Trophoblast cell (in vitro differentiated cells and primary cell): ENCODE measurements at places on chromosomes 11 and 22.
A peak's percentile ranks its signal among the peaks of the same experiment; 100 is the strongest.

DNA sequence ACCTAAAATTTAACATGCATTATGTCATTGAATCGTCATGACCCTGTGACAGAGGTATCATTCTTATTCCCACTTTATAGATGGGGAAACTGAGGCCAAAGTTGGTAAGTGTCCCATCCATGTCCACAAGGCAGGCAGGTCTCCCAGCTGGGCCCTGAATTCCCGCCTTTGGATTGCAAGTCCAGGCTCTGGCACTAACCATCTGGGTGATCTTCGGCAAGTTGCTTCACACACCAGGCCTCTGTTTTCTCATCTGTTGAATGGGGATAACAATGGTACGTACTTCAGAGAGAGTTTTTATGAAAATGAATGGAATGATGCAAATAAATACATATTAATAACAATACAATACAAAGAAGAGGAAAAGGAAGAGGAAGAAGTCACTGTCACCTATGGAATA lies 3.4 kb downstream of the CRYBB3 start:
- no peak overlapping the region for H3K4me3 ChIP-seq
- no peak for DNase-seq
- H3K27me3 ChIP-seq = no peaks in the 10 kb centered on the region
- peaks cover 4% of the 10 kb centered on the region for H3K36me3 ChIP-seq
- H3K27ac ChIP-seq = no peak overlapping the region

GRCh38 chr22:29215012-29215860 lies 9.5 kb downstream of the EMID1 start:
- no peak overlapping the region for H3K27ac ChIP-seq
- H3K27me3 ChIP-seq = no peaks in the 10 kb centered on the region
- no peaks in the 10 kb centered on the region for H3K36me3 ChIP-seq
- no peak for DNase-seq
- H3K4me1 ChIP-seq = no peaks in the 10 kb centered on the region

GRCh38 chr22:43346521-43346929 lies 3.4 kb upstream of the SCUBE1 start:
- peaks cover 31% of the 10 kb centered on the region for H3K27me3 ChIP-seq
- H3K27ac ChIP-seq = no peak overlapping the region
- peak; percentile 72 for DNase-seq
- H3K36me3 ChIP-seq = no peaks in the 10 kb centered on the region

DNA sequence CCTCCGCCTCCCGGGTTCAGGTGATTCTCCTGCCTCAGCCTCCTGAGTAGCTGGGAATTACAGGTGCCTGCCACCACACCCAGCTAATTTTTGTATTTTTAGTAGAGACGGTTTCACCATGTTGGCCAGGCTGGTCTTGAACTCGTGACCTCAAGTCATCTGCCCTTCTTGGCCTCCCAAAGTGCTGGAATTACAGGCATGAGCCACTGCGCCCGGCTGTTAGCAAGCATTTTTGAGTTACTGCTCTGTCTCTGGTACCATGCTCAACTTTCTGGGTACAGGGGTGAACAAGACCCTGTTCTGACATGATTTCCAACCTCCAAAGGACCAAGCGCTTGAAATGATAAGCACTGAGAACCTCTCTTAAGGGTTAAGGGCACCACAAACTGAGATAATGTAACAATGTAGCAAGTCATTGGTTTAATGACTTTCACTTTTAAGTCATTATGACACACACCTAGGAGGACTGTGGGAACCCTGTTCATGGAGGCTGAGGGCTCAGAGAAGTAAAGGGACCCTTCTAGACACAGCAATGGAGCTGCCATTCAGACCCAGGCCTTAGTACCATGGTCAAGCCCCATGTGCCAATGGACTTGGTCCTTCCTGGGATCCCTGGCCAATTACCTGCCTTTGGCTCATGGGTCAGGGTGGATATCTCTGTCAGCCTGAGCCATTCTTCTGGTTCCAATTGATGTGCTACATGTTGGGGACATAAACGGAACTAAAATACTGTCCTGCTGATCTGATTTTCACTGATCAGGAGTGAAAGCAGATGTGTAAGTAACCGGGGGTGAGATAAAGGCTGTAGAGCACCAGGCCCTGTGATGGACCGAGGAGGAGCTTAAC lies 11.6 kb downstream of the SLC3A2 start:
- no peaks in the 10 kb centered on the region for H3K27me3 ChIP-seq
- DNase-seq = no peak
- peaks cover 26% of the 10 kb centered on the region for H3K4me1 ChIP-seq
- no peak overlapping the region for H3K4me3 ChIP-seq

DNA sequence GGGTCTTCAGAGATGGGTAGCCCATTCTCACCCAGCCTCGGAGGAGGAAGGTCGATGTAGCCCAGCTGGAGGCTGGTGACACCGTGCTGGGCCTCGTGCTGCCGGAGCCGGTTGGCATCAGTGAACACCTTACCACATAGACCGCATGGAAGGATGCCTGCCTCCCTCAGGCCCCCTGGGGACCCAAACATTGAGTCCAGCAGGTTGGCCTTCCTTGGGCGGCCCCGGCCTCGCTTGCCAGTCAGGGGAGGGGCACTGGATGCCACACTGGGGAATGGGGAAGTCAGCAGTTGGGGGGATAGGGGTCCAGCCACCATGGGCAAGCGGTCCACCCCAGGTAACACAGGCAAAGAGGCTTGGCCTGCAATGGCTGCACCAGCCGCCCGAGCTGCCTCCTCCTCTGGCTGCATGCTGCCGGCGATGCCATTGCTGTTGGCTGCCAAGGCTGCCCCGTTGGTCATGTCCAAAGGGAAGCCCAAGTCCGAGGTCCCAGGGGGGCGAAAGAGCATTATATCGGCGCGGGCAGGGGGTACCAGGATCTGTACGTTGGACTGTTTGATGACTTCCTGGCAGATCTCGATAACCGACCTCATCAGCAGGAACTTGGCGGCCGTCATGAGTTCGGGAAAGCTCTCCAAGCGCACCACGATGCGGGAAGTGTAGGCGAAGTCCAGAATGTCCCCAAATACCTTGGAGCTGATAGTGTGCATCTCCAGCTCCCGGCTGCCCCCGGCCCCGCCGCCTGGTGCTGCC lies 1.4 kb downstream of the PATZ1 start:
- peak; percentile 50 for DNase-seq
- peaks cover 40% of the 10 kb centered on the region for H3K4me1 ChIP-seq
- H3K27ac ChIP-seq = peak overlapping the region; percentile 82
- H3K4me3 ChIP-seq = peak overlapping the region; percentile 91
- no peaks in the 10 kb centered on the region for H3K27me3 ChIP-seq

DNA sequence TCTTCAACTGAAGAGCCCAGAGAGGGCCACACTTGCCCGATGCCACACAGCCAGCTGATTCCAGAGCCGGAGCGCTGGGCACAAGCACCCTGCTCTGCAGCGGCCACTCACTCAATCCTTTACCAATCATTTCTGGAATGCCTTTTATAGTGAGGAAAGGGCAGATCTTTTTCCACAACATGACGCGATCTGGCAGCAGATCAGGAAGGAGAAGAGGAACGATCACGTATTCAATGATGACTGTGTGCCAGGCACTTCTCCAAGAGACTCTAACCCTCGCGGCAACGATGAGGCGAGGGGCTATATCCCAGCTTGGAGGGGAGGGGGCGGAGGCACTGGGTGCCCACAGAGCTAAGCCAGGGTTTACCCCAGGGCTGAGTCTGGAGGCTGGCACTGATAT lies 56.3 kb upstream of the TCF20 start:
- no peaks in the 10 kb centered on the region for H3K36me3 ChIP-seq
- no peak overlapping the region for H3K27ac ChIP-seq
- no peak overlapping the region for H3K4me3 ChIP-seq

GRCh38 chr11:73047773-73048371 lies 94.2 kb downstream of the FCHSD2 start:
- H3K27me3 ChIP-seq = no peaks in the 10 kb centered on the region
- DNase-seq = no peak
- no peak overlapping the region for H3K27ac ChIP-seq
- no peaks in the 10 kb centered on the region for H3K4me1 ChIP-seq

DNA sequence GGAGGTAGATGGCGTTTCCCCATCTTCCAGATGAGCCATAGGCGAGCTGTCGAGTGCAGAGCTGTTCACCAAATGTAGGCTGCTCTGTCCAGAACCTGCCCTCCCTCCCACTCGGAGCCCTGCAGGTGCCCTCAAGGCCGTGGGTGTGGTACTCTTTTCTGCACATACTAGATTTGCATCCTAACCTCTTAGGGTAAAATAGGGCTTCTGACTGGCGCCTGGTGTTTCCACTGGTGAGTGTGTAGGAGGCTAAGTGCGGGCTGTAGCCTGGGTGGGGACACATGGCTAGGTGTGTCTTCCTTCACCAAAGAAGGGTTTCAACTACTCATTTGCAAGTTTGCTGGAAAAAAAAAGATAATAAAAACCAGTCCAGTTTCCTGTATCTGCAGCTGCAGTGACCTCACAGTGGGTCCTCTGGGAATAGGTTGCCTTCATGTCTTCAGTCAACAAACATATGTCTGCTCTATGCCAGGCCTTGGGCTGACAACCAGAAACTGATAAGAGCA lies 8.5 kb downstream of the BIK start:
- DNase-seq = no peak
- no peak overlapping the region for H3K27ac ChIP-seq
- peaks cover 10% of the 10 kb centered on the region for H3K4me1 ChIP-seq
- no peaks in the 10 kb centered on the region for H3K36me3 ChIP-seq

DNA sequence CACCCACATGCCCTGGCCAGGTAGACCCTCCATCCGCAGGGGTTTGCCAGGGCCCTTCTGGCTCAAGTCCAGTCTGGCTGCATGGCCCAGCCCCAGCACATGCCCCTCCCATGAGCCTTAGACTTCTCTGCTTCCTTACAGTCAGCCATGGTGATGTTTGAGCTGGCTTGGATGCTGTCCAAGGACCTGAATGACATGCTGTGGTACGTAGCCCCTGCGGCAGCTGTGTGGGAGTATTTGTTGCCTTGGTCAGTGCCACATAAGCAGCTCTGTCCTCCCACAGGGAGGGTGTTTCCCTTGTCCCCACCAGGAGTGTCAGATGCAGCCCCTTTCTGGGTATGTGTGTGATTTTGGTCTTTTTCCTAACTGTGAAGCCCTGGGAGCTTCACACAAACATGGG lies 17.5 kb downstream of the CDC45 start:
- no peak overlapping the region for H3K4me3 ChIP-seq
- peaks cover 37% of the 10 kb centered on the region for H3K36me3 ChIP-seq
- no peaks in the 10 kb centered on the region for H3K4me1 ChIP-seq
- DNase-seq = no peak
- no peak overlapping the region for H3K27ac ChIP-seq
- H3K27me3 ChIP-seq = no peaks in the 10 kb centered on the region

DNA sequence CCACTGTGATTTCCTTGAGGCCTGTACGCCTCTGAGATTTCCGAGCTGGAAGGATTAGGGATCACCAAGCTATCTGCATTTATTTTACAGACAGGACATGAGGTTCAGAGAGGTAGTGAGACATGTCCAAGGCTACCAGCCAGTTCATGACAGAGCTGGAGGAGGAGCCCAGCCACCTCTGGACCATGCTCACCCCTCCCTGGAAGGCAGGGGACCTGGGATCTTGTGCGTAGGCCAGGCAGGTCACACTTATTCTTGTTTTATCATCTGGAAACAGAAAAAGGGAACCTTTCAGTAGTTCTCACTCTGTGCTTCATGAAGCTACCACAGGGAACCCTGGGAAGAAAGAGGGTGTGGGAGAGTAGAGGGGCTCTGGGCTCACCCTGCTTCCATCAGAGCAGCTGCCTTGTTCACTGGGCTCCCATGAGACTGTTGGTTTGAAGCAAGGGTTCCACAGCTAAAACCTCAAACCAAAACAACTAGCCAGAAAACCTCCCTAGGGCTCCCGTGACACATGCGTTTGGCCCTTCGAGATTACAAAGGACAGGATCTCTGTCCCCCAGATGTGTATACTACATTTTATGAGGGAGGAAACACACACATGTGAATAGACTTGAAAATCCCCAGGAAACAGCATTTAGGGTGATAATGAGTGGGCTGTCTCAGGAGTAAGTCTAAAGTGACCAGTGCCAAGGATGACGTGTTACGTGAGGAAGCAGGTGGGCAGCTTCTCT lies 106.4 kb downstream of the DSCAML1 start:
- H3K27ac ChIP-seq = no peak overlapping the region
- no peaks in the 10 kb centered on the region for H3K36me3 ChIP-seq
- H3K4me1 ChIP-seq = peaks cover 5% of the 10 kb centered on the region
- no peaks in the 10 kb centered on the region for H3K27me3 ChIP-seq
- no peak for DNase-seq

- H3K4me3 ChIP-seq = no peak overlapping the region
- DNase-seq = peak; percentile 36
- peaks cover 2% of the 10 kb centered on the region for H3K36me3 ChIP-seq
- peak overlapping the region; percentile 27 for H3K27ac ChIP-seq
- H3K27me3 ChIP-seq = no peaks in the 10 kb centered on the region
Observed at GRCh38 chr11:72078477-72078876, 1.9 kb downstream of the NUMA1 start.

DNA sequence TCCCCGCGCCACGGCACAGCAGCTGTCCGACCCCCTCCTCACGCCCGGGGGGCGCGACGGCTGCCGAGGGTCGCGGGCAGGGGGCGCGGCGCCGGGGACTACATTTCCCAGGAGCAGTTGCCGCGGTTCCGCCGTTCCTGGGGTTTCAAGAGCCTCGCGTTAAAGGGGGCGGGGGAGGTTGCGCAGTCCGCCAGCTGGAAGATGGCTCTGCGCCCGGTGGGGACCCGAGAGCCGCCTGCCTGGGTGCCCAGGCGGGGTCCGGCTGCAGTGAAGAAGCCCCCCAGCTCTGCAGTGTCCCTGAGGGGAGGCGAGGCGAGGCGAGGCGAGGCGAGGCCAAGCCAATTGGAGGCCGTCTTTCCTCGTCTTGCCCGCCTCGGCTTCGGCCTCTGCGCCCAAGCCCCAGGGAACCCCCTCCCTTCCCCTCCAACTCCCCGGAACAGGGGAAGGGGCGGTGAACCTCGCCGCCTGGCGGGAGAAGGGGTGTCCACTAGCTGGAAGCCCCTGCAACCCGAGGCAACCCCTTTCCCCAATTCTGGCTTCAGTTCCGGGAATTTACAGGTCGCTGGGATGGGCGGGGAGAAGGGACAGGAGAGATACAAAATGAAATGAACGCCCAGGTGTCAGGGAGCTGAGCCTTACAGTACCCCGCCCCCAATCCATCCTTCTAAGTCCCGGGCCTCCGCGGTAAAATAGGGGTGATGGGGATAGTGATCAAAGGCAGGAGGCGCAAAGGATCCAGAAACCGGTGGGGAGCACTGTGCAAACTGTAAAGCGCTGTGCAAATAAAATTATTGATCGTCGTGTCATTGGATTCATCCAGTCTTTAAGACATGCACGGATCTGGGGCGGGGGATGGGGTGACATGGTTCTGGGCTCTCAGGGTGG lies 5.2 kb upstream of the GCAT start:
- peak overlapping the region; percentile 83 for H3K4me3 ChIP-seq
- no peaks in the 10 kb centered on the region for H3K36me3 ChIP-seq
- no peak overlapping the region for H3K27ac ChIP-seq
- H3K4me1 ChIP-seq = peaks cover 16% of the 10 kb centered on the region
- no peak for DNase-seq

GRCh38 chr11:126547161-126547560 lies 191.7 kb downstream of the ST3GAL4 start:
- H3K36me3 ChIP-seq = no peaks in the 10 kb centered on the region
- H3K4me1 ChIP-seq = peaks cover 3% of the 10 kb centered on the region
- H3K27me3 ChIP-seq = no peaks in the 10 kb centered on the region
- H3K4me3 ChIP-seq = no peak overlapping the region
